T-helper 2 cell (primary cell): ENCODE measurements at places on chromosomes 16 and 17.

- DNase-seq = no peak
These were observed 280.8 kb upstream of the CDH5 start for GRCh38 chr16:66085651-66086050.

GRCh38 chr17:80892900-80893603 is 98.6 kb upstream of the CHMP6 start:
- DNase-seq = peak; percentile 55

- no peak for DNase-seq
These were observed 215.9 kb downstream of the CPPED1 start for GRCh38 chr16:12587646-12588277.

- DNase-seq = peak; percentile 12
These were observed at the start of gene IRF8 for GRCh38 chr16:85898521-85899442. Gene IRF8 (plus strand): TSS chr16:85899162. CDS start chr16:85903016, 3,854 bp downstream.

GRCh38 chr17:28953444-28954118 is 2.3 kb upstream of the PHF12 start:
- peak; percentile 17 for DNase-seq

DNA sequence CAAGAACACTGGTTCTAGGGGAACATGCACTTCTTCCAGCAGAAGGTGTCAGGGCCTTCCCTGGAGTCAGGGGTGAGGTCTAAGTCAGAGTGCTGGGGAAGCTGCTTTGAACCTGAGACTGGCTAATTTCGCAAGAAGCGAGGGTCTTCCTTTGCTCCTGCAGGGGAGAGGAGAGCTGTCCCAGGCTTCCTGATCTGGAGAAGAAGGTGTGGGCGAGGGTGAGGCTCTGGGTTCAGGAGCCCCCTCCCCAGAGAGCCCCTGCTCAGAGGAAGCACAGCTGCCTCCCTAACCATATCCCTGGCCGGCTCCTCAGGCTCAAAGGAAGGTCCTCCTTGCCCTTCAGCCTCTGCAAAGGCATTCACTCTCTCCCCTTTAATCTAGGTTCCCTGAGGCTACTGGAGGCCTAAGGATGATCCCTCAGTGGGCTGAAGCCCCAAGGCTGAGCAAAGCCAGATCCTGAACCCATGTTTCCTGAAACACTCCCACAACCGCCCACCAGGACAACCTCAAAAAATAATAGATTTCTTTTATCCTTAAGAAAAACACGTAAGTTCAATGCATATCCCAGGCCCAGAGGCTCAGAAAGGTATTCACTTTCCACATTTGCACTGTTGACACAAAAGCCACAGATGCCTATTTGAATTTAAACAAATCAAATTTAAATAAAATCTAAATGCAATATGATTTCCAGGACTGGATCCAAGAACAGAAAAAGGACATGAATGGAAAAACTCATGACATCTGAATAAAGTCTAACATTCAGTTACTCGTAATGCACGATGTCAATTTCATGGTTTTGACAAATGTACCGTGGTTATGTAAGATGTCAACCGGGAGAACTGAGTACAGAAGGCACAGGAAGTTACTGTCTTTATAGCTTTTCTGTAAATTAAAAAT is 71.5 kb upstream of the RCVRN start:
- DNase-seq = no peak
